ENCODE measurements at places on chromosomes 3 and 15.
A peak's percentile ranks its signal among the peaks of the same experiment; 100 is the strongest.

- no peak for DNase-seq
These were observed 21.4 kb downstream of the TAMM41 start for GRCh38 chr3:11825301-11825700.

DNA sequence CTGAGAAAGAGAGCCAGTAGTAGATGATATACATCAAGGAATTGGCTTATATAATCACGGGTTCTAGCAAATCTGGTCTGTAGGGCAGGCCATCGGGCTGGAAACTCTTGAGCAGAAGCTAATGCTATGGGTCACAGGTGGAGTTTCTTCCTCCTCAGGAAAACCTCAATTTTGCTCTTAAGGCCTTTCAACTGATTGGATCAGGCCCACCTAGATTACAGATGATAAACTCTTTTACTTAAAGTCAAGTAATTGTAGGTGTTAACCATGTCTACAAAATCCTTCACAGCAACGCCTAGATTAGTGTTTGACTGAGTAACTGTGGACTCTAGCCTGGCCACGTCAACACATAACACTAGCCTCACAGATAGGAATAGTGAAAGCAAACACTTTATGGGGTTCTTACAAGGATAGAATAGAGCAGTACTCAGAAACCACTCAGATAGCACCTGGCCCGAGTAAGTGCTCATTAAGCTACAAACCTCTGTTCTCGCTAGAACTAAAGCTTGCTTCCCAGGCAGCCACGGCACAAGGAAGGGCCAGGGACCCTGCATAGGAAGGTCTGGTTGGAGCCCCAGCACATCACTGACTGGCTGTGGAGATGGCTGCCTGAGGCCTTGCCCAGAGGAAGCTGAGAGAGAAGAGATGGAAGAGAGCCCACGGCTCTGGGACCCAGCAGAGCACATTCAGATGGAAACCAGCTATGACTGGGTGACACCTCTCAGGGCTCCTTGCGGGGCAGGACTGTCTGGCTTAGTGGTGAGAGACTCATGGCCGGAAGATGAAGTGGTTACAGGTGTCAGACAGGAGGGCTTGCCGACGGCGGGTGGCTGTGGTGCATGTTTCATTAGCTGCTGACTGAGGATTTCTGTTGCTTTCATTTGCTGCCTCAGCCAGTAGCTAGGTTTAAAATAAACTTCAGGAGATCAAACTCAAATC is 202.5 kb upstream of the TLE3 start:
- peak; percentile 28 for DNase-seq

DNA sequence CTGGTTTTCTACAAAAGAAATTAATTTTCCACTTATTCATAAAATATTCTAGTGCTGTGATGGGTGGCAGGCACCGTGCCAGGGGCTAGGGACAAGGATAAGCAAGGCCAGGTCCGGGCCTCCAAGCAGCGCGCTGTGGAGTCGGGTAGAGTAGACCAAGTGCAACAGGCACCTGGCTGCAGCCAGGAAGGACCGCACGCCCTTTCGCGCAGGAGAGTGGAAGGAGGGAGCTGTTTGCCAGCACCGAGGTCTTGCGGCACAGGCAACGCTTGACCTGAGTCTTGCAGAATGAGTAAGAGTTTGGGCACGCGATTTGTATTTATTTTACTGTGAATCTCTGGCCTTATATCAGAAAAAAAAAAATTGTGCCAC is at the start of gene CASR:
TSS of gene CASR (plus strand) at position 148 of the 372 bp plus-strand sequence. CDS start 70,522 bp downstream, outside the sequence.
- no peak for DNase-seq

- DNase-seq = no peak
These were observed 25.2 kb downstream of the PML start for GRCh38 chr15:74019734-74020133.

DNA sequence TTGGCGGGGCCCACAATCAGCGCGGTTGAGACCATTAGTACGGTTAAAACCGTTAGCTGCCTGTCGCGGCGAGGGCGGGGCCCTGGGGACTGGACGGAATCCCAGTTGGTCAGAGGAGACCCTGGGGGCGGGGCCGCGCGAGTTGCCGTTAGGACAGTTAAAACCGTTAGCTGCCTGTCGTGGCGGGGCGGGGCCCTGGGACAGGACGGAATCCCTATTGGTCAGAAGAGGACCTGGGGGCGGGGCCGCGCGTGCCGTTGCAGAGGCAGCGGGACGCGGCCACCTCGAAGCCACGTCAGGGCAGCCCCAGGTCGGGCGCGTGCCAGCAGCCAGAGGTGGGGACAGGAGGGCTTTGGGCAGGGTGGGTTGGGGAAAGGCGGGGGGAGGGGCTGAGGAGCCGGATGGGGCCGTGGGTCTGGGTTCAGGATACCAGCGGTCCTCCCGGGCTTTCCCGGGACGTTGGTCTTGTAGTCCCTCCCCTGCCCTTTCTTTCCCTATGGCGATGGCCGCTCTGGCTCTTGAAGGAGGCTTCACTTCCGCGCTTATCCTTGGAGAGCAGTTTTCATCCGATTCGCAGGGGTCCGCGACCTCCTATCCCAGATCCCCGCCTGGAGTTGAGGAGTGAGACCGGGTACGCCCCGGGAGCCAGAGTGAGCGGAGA is 28.0 kb downstream of the KLHDC8B start:
- DNase-seq = no peak

- DNase-seq = no peak
These were observed 129.0 kb upstream of the PRICKLE2 start for GRCh38 chr3:64354221-64354620.

DNA sequence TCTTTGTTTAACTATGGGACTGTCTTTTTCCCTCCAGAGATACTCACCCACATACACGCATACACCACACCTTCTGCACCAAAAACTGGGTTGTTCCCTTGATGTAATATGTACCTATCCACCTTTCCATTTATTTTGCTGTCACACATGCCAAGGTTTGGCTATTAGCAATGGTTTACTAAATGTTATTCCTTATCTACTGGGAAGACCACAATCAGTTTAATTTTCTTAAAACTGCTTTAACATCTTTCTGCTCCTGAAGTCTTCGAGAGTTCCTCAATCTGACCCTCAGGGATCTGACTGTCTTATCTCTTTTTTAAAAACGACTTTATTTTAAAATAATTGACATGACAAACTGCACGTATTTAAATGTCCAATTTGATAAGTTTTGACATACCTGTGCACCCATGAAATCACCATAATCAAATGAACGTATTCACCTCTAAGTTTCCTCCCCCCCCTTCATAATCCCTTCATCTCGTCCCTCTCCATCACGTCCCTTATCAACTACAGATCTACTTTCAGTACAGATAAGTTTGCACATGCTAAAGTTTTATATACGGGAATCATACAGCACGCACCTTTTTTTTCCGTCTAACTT is 805 bp upstream of the TRPM7 start:
- no peak for DNase-seq

GRCh38 chr3:187000711-187001151 is 70.4 kb downstream of the ST6GAL1 start:
- DNase-seq = no peak

- no peak for DNase-seq
These were observed 511.2 kb downstream of the MECOM start for GRCh38 chr3:169152319-169152718.

DNA sequence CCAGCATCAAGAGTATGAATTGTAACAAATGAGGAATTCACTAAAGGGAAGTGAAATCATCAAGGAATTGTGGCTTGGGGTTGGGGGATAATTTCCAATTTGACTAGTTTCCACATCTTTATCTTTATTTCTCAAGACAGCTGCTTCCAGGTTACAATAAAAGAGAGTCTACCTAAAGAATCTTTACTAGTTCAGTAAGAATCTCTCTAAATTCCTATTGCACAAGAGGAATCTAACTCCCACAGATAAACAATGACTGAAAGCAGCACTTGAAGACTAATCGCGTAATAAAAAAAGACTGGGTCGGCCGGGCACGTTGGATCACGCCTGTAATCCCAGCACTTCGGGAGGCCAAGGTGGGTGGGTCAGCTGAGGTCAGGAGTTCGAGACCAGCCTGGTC is 194.4 kb downstream of the KBTBD8 start:
- DNase-seq = no peak

DNA sequence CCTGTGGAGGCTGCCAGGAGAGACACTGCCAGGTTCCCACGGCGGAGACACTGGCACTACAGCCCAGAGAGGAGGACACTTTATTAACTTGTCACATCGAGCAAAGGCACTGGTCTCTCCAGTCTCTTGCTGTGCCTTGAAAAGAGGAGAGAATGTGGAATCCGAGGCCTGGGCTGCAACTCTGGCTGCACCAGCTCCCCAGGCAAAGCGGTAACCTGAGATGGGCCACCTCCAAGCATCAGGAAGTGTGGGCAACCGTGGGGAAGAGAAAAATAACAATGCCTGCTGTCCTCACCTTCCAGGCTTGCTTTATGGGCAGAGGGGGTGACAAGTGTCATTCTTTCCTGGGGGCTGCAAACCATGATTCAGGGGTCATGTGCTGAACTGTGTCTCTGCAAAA is 91.6 kb upstream of the RGMA start:
- DNase-seq = no peak

- DNase-seq = no peak
These were observed 47.0 kb upstream of the SCAANT1 start for GRCh38 chr3:63959146-63959545.

- DNase-seq = no peak
These were observed 42.9 kb upstream of the CTSH start for GRCh38 chr15:78987556-78988360.

GRCh38 chr3:62214850-62215249 is 158.5 kb downstream of the FEZF2 start:
- DNase-seq = no peak

- DNase-seq = no peak
These were observed 33.8 kb downstream of the PIK3R4 start for GRCh38 chr3:130712718-130713423.

- no peak for DNase-seq
These were observed 67.4 kb downstream of the NUP210 start for GRCh38 chr3:13352621-13353131.

- no peak for DNase-seq
These were observed 24.9 kb downstream of the TTC14 start for GRCh38 chr3:180626844-180627243.

- no peak for DNase-seq
These were observed 58.4 kb upstream of the GOLIM4 start for GRCh38 chr3:168154089-168154488.

DNA sequence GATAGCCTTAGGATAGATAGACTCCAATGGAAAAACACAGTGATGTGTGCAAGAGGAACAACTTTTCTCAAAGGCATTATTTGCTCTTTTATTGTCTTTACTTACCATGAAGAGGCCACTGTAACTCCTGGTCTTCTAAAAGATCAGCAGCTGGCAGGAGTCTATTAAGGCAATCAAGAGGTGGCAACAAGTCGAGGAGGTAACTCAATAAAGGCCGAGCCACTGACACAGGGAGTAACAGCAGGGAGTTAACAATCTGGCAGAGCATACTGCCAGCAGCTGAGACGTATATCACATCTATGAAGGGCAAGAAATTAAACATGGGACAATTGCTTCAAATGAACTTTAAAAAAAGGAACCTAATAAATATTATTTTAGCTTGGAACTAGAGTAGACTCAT is 106.2 kb downstream of the HERC1 start:
- DNase-seq = no peak

DNA sequence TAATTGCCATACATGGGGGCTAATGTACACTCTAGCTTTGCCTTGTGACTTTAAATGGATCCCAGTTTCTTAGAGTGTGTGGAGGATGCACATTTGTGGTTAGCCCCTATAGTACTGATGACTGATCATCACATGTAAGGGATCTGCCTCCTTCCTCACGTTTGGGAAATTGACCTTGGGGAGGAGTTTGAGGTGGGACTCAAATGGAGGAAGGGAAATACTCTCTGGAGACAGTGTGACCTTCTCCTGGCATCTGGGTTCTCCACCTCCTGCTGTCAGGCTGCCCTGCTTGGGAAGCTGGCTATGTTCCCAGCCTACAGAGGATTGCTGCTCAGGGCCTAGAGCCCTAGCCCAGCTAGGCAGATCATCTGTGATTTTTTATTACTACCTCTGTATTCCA is 48.7 kb downstream of the PPM1L start:
- peak; percentile 11 for DNase-seq

GRCh38 chr3:74347563-74348268 is 266.7 kb downstream of the CNTN3 start:
- DNase-seq = no peak

- DNase-seq = no peak
These were observed 138.6 kb downstream of the OPA1 start for GRCh38 chr3:193731656-193732055.

- DNase-seq = no peak
These were observed 30.8 kb downstream of the LRRC28 start for GRCh38 chr15:99282121-99282520.

DNA sequence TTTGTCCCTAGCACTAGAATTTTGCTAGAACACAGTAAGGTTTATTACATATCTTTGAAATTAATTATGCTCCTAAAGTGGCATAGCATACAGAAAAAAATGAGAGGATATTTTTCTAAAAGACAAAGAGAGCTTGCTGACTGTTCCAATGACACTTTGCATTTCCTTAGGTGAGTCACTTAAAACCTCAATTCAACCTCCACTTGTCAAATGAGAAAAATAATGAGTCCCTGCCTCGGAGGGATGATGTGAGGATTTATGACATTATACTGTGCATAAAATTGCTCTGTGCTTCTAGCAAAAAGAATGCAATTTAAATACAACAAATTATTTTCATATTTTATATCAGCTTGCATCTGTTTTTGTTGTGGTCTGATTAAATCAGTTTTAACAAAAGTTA is 1417.0 kb upstream of the ALCAM start:
- no peak for DNase-seq

GRCh38 chr3:46094506-46094905 is 67.2 kb upstream of the XCR1 start:
- no peak for DNase-seq

GRCh38 chr15:31733424-31733823 is 296.9 kb upstream of the CHRNA7 start:
- no peak for DNase-seq

DNA sequence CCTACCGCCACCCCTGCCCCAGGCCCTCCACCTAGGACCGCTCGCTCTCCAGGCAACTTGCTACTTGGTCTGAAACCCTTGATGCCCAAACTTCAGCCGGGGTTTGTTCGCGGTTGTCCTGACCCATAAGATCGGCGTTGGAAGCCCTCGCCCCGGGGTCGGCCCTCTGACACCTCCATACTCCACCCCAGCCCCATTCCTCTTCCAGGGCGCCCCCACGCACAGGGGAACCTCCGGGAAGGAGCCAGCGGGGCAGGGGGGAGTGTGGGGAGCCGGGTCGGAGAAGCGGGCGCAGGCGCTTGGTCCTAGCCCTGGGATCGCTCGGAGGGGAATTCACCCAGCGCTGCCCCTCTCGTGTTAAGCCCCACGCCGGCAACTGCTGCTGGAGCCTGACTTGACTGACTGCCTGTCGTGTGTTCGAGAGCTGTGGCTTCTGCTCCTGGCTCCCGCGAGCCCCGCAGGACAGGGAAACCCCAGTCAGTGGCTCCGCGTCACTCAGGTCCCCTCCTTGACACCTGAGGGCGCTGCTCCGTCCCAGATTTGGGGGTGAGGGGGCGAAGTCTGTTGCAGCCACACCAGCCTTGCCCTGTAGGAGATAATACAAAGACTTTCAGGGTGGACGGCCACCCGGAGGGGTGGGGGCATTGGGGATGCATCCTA is 675 bp downstream of the RYR3 start:
- DNase-seq = no peak

GRCh38 chr3:32078085-32078634 is 28.3 kb upstream of the GPD1L start:
- no peak for DNase-seq

GRCh38 chr3:42376344-42376798 is 34.0 kb downstream of the LYZL4 start:
- peak; percentile 6 for DNase-seq

Measured in SHP77 (cell line).